ENCODE measurements at places on chromosomes 3 and 15.

GRCh38 chr15:58678683-58679082 lies 70.8 kb downstream of the ADAM10 start:
- DNase-seq = no peak

- DNase-seq = no peak
These were observed 112.5 kb downstream of the SRGAP3 start for GRCh38 chr3:9136746-9137465.

- no peak for DNase-seq
These were observed 200.1 kb downstream of the SLC9A9 start for GRCh38 chr3:143648218-143648617.

- DNase-seq = no peak
These were observed 72.1 kb downstream of the SFMBT1 start for GRCh38 chr3:52973806-52974205.

DNA sequence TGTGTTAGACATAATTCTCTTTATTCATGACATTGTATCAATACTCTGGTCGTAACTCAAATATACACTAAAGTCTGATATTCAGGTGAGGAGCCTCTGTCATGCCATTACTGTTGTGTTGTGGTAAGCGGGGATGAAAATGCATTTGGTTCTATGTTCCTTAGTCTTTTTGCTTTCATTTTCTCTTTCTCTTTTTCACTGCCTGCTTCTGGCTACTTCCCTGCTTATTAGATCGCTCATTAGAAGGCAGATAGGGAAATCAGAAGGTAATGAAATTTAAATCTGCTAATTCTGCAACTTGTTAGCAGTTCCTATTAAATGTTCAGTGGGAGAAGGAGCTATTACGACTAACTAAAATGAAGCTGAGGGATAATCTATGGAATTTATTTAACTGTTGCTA lies 345.0 kb downstream of the GRM7 start:
- no peak for DNase-seq

- peak; percentile 44 for DNase-seq
These were observed 483.5 kb downstream of the GABRG3 start for GRCh38 chr15:27454281-27455075.

GRCh38 chr3:186653984-186654383 lies 11.8 kb upstream of the HRG start:
- DNase-seq = peak; percentile 17

Measured in AG20443 (cell line).